ENCODE measurements at places on chromosomes 7 and 10.
A peak's percentile ranks its signal among the peaks of the same experiment; 100 is the strongest.

DNA sequence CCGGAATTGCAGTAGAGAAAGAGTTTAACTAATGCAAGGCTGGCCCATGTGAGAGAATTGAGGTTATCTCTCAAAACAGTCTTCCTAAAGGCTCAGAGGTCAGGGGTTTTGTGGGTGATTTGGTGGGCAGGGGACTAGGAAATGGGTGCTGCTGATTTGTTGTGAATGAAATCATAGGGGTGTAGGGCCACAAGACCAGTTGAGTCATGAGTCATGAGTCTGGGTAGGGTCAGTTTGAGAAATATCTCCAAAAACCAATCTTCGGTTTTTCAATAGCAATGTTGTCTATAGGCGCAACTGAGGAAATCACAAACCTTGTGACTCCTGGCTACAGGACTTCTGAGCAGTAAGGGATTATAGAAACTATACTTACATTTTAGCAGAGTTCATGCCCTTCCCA is 460.0 kb upstream of the NRP1 start:
- no peak for DNase-seq

DNA sequence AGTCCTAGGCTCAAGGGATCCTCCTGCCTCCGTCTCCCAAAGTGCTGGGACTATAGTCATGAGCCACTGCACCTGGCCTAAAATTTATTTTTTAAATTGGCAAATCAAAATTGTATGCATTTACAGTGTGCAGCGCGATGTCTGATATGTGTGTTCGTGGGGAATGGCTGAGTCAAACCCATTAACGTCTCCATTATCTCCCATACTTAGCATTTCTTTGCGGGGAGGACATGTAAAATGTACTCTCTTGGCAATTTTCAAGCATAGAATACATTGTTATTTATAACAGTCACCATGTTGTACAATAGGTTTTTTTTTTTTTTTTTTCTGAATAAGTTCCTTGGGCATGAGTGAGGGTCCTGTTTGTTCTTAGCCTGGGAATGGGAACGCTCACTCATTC is 3.8 kb downstream of the TMEM184A start:
- DNase-seq: no peak

GRCh38 chr7:45328403-45328981 is 170.9 kb downstream of the RAMP3 start:
- no peak for DNase-seq

GRCh38 chr10:93777092-93777491 is 19.4 kb downstream of the LGI1 start:
- DNase-seq: no peak

DNA sequence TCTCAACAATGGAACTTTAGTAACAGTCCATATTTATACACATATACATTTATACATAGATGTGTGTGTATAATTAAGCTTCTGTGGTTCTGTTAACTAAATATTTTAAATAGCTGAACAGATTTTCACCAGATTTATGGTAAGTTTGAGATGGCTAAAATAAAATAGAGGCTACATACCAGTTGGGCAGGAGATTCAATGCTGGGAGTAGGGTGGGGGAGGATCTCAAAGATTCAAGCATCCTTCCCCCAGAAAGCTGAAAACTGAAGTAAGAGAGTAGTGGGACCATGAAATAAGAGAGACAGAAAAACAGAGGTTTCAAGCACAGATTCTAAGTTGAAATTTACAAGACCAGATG is 14.0 kb downstream of the LRRC17 start:
- no peak for DNase-seq

GRCh38 chr10:115761166-115761565 is 511.8 kb downstream of the GFRA1 start:
- no peak for DNase-seq

DNA sequence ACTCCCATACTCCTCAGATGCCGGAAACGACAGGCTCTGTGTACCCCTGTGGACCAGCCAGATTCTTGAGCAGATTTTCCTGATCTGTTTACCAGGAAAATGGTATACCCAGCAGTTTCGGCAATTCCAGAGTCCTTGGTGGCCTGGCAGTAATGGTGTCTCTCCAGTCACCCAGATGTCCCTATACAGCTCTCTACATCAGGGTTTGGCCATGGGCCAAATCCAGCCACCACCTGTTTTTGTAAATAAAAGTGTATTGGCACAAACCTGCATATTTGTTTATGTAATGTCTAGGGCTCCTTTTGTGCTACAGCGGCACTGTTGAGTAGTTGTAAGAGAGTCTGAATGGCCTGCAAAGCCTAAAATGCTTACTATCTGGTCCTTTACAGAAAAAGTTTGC is 491.3 kb downstream of the RPS24 start:
- peak; percentile 69 for DNase-seq

DNA sequence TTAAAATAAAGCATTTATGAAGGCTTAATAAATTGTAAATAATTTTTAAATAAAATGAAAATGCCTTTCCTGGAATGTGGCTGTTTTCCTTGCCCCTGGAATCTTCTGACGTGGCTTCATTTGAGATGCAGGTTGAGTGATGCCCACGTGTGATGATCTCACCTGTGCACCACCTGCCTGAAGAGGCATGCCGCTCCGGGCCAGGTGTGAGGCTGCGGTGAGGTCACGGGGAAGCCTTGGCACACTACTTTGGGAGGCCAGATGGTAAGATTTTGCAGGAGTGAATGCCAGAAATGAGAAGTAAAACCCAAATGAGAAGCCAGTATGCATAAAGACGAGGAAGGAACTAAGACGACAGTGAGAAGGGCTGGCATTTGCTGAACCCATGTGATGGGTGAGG is 36.2 kb downstream of the GOT1 start:
- peak; percentile 46 for DNase-seq

DNA sequence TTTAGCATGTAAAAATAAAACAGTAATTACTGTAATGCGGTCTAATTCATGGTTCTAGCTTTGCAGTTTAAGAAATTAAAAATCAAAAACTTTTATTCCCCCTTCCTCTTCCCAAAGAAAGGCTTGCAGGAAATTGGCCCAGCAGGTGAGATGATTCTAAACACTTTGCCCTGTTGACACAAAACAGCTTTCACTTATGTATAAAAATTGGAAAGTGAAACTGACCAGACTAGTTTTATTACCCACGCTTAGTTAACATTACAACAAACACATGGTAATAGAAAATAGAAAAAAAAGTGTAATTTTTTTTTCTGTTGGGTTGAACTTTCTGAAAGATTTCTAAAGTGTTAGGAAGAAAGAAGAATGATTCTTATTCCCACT is 1.2 kb upstream of the CCDC6 start:
- DNase-seq: no peak

DNA sequence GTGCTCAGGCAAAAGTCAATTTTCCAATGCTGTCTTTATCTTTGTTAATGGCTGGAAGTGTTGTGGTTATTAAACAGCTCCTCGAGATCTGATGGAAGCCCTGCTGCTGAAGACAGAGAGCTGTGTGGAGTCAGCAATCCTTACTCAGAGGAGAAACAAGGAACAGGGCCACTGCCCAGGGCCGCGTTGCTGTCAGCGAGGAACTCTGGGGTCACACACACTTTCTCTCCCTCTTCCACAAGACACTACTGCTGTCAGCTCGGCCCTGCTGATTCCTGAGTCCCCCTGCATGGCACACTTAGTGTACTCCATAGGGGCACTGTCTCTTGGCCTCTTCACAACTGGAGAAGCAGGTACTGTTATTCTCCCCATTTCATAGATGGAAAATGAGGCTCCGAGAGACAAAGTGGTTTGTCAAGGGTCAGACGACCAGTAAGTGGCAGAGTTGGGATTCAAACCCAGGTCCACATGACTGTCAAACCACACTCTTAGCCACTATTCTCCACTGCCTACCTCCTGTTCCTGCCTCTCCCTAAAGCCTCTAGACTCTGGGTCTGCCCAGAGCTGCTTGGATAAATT is 29.3 kb upstream of the PDCD4 start:
- no peak for DNase-seq

DNA sequence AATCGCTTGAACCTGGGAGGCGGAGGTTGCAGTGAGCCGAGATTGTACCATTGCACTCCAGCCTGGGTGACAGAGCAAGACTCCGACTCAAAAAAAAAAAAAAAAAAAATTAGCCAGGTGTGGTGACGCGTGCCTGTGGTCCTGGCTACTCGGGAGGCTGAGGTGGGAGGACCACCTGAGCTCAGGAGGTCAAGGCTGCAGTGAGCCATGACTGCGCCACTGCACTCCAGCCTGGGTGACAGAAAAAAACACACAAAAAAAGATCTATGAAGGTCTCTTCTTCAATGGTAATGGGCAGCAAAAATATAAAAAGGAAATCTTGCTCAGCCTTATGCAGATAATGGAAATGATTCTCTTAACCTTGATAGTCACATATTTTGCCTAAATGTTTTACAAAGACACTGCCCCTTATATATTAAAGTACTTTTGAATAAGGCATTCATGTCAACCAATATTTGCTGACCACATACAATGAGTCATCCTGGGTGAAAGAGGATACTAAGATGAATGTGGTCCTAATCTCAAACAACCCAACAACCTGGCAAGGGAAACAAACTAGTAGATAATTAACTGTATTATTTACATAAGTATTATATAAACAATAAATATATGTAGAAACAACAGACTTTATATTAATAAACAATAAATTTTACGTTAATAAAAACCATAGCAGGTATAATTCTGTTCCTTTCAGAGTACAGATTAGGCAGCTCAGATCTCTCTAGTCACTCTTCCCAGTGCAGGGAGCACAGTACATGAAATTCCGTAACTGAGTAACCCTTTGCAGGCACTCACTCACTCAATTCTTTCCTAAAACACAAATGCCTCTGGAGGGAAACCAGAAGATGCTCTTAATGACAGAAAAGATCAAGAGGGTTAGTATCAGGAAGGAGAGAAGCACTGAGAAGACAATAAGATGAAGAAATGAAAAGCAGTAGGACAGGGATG is 8.1 kb downstream of the TOMM7 start:
- no peak for DNase-seq

- no peak for DNase-seq
Measured at GRCh38 chr7:111162692-111163091, 71.8 kb downstream of the LRRN3 start.

DNA sequence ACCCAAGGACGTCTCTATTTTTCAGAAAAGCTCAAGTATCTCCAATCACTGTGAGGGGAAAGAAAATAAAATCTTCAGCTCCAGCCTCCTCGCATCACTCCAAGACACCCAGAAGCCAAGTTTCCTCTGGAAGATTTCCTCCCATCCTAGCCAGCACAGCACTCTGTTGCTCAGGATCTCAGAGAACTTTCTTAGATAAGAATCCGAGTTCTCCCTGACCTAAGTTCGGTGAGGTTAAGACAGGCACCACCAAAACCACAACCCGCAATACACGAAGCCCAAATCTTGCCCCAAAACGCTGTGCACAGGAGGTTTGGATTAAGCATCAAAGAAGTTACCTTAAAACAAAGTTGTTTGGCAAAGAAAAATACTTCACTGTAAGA is 4.2 kb downstream of the FAM53B start:
- no peak for DNase-seq

DNA sequence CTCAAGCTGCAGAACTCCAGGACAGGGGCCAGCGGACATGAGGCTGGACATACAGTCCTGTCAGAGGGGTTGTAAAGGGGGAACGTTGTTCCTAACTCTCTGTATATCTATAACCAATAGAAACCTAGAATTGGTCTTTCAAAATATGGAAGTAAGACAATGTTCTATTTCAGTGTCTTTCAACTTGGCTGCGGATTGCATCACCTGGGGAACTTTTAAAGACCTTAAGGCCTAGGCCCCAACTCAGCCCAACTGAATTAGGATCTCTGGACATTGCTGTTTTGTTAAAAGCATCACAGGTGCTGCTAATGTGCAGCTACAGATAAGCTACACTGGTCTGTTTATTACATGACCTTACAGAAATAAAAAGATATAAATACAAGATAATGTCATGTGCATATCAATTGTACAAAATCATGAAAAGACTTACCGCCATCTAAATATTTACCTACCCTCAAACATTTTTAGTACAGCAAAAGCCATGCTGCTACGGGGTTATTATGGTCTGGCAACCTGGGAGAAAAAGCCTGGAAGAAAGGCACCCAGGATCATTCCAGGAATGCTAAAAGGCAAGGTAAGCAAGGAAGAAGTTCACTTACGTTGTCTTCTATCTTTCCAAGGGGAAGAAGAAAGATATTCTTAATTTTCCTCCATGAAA is 169.1 kb downstream of the RAPGEF5 start:
- no peak for DNase-seq

DNA sequence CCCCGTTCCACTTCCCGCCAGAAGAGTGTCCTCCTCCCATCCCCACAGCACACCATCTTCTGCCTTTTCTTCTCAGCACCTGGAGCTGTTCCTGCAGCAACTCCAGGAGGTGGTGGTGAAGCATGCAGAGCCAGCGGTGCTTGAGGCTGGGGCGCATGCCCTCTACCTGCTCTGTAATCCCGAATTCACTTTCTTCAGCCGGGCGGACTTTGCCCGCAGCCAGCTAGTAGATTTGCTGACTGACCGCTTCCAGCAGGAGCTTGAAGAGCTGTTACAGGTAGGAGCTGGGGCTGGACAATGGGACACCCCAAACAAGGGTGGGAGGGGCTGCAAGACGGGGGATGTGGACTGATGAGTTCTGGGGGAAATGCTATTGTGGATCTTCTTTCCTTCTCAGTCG is 19.1 kb upstream of the PVRIG start:
- no peak for DNase-seq

DNA sequence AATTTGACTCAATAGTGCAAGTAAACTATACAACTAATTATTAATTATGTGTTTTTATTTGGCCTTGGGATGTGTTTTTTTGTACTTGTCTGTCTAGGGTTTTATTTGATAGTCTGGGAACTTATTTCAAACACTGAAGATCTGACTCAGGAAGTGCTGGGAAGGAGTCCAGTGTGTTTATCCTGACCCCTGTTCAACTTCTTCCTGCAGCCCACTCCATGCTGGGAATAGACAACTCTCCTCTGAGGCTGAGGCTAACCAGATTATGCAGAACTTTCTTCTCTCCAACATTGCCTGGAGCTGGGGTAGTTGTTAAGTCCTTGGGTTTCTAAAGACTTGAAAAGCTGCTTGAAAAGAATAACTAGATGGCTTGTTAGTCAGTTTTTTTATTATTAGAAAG is 6.9 kb downstream of the CISD1 start:
- no peak for DNase-seq

DNA sequence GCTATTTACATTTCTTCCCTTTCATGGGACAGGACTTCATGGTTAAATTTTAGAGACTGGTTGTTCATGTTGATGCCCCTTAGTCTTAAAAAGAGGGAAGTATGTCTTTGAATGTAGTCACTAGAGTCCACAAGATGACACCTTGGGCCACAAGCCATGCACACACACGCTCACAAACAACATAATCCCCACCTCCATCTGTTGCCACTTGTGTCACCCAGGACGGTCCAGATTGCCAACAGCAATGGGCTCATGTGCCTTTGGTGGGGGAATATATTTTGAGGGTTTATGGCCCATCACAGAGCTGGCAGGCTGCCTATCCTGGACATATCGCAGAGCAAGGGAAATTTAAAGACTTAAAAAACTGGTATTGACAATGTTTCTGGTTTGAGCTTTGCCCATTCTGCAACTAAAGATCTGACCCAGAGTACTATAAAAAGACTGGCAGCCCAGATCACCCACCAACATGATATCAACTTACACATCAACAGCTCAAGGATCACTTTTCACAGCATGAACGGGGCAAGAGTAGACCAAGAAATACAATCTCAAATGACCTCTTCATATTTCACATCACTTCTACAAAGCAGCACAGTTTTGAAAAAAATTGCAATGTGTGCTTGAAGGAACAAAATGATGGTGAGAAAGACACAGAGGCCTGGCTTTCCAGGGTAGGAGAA is 50.5 kb downstream of the STRA8 start:
- no peak for DNase-seq

- peak; percentile 45 for DNase-seq
Measured at GRCh38 chr7:117152213-117153007, 170.4 kb downstream of the WNT2 start.
